Tibial artery (tissue), 4 donors: ENCODE measurements at places on chromosomes 3 and 15.

DNA sequence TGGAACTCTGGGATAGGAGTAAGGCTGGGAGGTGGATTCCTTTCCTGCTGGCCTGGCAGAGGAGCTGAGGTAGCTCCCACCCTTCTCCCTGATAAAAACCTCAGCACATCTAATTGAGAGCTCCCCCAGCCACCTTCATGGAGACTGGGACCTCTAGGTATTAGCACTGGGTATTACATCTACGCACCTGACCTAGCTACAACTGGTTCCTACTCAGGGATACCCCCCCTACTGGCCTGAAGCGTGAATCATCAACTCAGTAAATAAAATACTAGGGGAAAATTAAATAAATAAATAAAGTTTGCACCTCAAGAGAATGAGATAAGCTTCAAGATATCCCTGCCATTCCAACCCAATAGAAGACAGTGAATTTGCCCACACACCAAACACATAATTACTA, 140.4 kb downstream of the NEK10 start:
- DNase-seq, result no peak
- no peaks in the 10 kb centered on the region for H3K4me1 ChIP-seq
- H3K4me3 ChIP-seq, result no peak overlapping the region
- H3K27me3 ChIP-seq, result no peaks in the 10 kb centered on the region
- no peak overlapping the region for H3K27ac ChIP-seq

DNA sequence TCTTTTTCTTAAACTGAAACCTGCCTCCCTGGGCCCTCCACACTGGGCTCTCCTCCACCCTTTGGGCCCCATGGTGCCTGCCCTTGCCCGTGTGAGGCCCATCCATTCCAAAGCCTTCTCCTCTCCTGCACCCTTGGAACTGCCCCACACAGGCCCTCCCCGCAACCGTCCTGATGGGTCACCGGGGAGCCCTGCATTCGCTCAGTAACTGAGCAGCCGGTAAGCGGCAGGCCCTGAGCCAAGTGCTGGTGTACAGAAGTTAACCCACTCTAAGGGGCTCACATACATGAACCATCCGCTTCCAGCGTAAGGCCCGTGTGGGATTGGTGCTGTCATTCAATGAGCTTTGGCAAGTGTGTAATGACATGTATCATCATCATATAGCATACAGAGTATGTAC, 5.4 kb upstream of the LRRC15 start:
- no peaks in the 10 kb centered on the region for H3K36me3 ChIP-seq
- H3K27ac ChIP-seq, result no peak overlapping the region
- no peaks in the 10 kb centered on the region for H3K4me1 ChIP-seq
- no peak for DNase-seq
- no peaks in the 10 kb centered on the region for H3K27me3 ChIP-seq

DNA sequence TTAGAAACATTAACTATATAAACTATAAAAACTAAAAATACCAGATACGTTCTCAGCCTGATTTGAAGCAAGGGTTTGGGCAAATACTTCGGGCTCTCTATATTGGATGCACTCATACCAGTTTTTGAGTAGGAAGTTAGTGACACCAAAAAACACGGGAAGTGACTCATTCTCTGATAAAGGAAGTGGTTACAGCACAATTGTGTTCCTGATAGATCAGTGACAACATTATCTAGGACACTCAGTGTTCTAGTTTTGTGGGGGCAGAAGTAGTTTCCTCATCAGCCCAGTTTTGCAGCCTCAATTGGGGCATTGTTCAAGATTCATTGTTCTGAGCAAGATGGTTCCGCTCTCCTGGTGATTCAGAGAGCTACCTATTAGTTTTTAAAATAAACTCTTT, 469.6 kb upstream of the DPPA4 start:
- no peak for DNase-seq
- H3K36me3 ChIP-seq, result no peaks in the 10 kb centered on the region
- no peaks in the 10 kb centered on the region for H3K27me3 ChIP-seq
- H3K4me1 ChIP-seq, result no peaks in the 10 kb centered on the region
- no peak overlapping the region for H3K4me3 ChIP-seq

DNA sequence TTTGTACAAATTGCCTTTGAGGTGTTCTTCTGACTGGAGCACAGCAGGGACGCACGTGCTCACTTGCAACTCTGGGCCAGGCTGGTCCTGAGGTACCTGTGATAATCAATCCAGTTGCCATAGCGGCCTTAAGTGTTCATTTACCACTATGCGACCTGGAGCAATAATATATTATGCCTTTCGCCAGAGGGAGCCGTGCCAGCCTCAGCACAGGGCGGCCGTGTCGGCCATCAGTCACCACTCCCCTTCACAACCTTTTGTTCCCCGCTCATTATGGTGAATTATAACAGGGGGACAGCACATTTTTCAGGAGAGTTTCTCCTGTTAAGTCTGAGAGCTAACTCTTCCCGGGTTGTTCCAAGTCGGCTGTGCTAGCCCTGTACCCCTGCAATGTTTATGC, 289.7 kb downstream of the RORA start:
- no peak overlapping the region for H3K4me3 ChIP-seq
- H3K36me3 ChIP-seq, result no peaks in the 10 kb centered on the region
- no peaks in the 10 kb centered on the region for H3K27me3 ChIP-seq

- DNase-seq, result peak; percentile 45
- no peak overlapping the region for H3K4me3 ChIP-seq
Measured at GRCh38 chr15:55007561-55007960, 189.2 kb downstream of the RSL24D1 start.

GRCh38 chr3:46337911-46338310, 16.0 kb upstream of the CCR2 start:
- H3K27ac ChIP-seq, result no peak overlapping the region
- no peak overlapping the region for H3K4me3 ChIP-seq
- DNase-seq, result no peak
- no peaks in the 10 kb centered on the region for H3K36me3 ChIP-seq
- no peaks in the 10 kb centered on the region for H3K4me1 ChIP-seq
- H3K27me3 ChIP-seq, result no peaks in the 10 kb centered on the region

- H3K27ac ChIP-seq, result no peak overlapping the region
- no peak for DNase-seq
- no peaks in the 10 kb centered on the region for H3K27me3 ChIP-seq
- no peaks in the 10 kb centered on the region for H3K4me1 ChIP-seq
- no peak overlapping the region for H3K4me3 ChIP-seq
Measured at GRCh38 chr3:156424758-156425157, 130.2 kb downstream of the SSR3 start.

DNA sequence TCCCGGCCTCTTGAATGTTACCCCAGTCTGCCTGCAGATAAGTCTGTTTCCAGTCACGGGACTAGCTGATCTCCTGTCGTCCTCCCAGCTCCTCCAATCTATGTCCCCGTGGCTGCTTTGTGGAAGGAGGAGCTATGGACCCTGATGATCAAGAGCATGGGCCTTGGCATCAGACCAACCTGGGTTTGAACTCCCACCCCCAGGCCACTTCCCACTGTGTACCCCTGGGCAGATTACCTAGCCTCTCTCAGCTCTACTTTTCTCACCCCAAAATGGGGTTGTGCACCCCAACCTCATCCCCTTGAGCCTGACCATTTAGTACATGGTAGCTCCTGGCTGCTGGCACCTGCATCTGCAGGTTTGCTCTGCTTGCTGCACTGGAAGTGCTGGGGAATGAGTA, 55.8 kb downstream of the GASK1A start:
- H3K4me1 ChIP-seq, result no peaks in the 10 kb centered on the region
- no peak for DNase-seq
- peaks cover 7% of the 10 kb centered on the region for H3K36me3 ChIP-seq
- no peak overlapping the region for H3K27ac ChIP-seq

DNA sequence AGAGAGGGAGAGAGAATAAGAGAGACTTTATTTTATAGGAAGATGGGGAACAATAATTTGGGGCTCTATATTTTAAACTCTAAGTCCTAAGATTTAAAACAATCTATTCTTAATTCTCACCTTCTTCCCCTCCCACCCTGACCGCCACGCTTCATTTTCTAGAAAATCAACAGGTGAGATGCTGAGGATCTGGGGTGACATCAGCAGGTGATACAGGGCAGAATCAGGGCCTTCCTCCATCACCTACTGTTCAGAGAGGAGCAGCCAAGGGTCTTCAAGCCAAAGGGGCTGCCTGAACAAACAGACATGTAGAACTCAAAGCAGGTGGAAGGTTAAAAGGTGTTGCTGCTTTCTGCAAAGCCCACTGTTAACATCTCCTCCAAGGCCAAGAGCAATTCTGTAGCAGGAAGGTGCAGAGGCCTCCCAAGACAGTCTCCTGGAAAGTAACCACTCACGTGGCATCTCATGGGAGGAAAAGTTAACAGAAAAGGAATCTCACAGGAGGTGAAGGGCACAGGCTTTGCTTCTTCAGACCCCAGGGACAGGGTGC, 183.6 kb upstream of the TLE3 start:
- no peaks in the 10 kb centered on the region for H3K27me3 ChIP-seq
- no peaks in the 10 kb centered on the region for H3K36me3 ChIP-seq
- H3K4me3 ChIP-seq, result no peak overlapping the region
- H3K27ac ChIP-seq, result no peak overlapping the region
- peaks cover 2% of the 10 kb centered on the region for H3K4me1 ChIP-seq

DNA sequence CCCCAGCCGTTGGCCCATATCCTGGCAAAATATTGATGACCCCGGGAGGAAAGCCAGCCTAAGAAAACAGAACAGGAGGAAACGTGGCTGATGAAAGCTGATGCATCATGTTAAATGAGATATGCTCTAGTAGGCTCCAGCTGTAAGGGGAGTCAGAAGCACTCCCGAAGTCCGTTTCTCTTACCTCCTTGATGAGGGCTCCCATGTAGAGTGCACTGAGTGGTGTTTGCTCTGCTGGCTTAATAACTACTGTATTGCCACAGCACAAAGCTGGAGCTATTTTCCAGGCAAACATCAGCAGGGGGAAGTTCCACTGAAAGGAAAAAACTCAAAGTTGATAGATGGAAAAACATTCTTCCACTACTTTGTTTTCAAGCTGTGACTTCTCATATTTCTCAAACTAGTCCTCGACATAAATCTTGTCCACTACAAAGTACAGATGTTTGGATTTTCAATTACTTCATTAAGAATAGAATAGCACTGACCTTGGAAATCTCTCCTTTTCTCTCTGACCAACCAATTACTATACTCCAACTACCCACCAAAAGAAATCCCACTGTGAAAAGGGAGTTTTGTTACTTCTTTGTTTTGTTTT, 72.7 kb downstream of the ALDH1A2 start:
- no peaks in the 10 kb centered on the region for H3K36me3 ChIP-seq
- H3K27ac ChIP-seq, result no peak overlapping the region
- peaks cover 5% of the 10 kb centered on the region for H3K27me3 ChIP-seq
- no peak overlapping the region for H3K4me3 ChIP-seq
- H3K4me1 ChIP-seq, result no peaks in the 10 kb centered on the region

DNA sequence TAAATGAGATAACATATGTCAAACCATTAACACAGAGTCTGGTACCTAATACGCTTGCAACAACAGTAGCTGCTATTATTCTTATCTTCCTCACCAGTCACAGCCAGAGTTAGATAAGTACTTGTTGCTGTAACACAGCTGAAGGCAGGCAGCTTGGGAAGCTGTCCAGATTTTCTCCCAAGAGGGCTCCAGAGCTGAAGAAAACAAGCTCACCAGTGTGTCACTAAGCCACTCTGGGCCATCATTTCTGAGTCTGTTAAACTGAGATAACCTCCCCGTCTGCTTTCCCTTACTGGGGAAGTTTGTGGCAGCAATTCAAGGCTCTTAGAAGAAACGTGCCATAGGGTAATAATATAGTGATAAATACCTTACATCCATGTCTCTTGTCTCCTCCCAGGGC, 226.3 kb downstream of the TAFA4 start:
- peak; percentile 85 for DNase-seq
- H3K36me3 ChIP-seq, result no peaks in the 10 kb centered on the region
- peaks cover 49% of the 10 kb centered on the region for H3K4me1 ChIP-seq
- H3K27ac ChIP-seq, result peak overlapping the region; percentile 50
- H3K27me3 ChIP-seq, result no peaks in the 10 kb centered on the region

DNA sequence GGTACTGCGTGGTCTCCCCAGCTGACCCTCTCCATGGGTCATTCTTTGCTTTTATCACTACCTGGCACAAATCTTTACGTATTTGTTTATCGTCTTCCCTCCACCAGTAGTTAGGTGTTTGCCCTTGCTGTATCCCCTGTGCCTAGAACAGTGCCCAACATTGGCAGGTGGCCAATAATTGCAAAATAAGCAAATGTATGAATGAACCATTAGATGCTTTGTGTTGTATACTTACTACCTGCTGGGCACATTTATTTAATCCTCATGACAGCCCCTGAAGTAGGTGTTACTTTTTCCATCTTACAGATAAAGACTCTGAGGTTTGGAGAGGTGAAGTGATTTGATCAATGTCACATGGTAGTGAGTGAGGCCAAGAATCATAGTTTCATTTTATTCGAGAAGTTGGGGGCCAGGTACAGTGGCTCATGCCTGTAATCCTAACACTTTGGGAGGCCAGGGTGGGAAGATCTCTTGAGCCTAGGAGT, 2.0 kb upstream of the TWF2 start:
- H3K4me1 ChIP-seq, result peaks cover 30% of the 10 kb centered on the region
- H3K27me3 ChIP-seq, result no peaks in the 10 kb centered on the region
- no peak overlapping the region for H3K4me3 ChIP-seq
- H3K27ac ChIP-seq, result peak overlapping the region; percentile 80
- no peak for DNase-seq

DNA sequence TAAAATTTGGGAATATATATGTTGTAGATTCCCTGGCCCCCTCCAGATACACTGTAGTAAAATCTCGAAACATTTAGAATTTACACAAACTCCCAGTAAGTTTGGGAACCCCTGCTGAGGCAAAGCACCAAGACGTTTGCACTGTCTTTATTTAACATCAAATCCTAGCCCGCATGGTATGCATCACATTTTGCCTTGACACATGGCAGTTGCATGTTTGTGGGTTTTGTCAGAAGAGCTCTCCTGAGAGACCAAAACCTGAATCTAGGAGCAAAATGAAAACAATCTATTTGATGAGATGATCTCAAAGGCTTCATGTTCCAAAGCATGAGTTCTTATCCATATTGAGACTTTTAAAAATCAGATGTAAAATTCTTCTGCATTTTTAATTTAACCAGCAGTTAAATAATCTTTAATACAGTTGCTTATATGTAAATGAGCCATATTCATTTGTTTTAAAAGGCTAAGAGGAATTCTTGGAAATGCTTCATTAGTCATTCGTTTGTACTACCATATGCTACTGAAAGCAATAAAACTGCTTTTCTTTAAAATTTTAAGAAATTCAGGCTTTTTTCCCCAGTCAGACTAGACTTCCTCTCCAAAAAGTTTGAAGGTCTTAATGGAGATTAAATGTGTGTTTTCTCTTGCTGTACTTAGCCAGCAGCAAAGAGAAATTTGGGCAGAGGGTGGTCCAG, 105.2 kb upstream of the BOC start:
- H3K36me3 ChIP-seq, result no peaks in the 10 kb centered on the region
- no peak for DNase-seq
- H3K27me3 ChIP-seq, result no peaks in the 10 kb centered on the region
- H3K4me3 ChIP-seq, result no peak overlapping the region
- no peaks in the 10 kb centered on the region for H3K4me1 ChIP-seq
- no peak overlapping the region for H3K27ac ChIP-seq

GRCh38 chr15:81901319-81901718, 144.5 kb downstream of the MEX3B start:
- H3K27ac ChIP-seq, result no peak overlapping the region
- DNase-seq, result no peak
- H3K36me3 ChIP-seq, result no peaks in the 10 kb centered on the region
- H3K27me3 ChIP-seq, result no peaks in the 10 kb centered on the region

GRCh38 chr3:90092994-90093393, 985.6 kb downstream of the EPHA3 start:
- no peak for DNase-seq
- H3K4me1 ChIP-seq, result no peaks in the 10 kb centered on the region
- no peaks in the 10 kb centered on the region for H3K36me3 ChIP-seq
- H3K27me3 ChIP-seq, result no peaks in the 10 kb centered on the region
- H3K4me3 ChIP-seq, result no peak overlapping the region

GRCh38 chr3:194485468-194485880, 1.3 kb downstream of the ATP13A3 start:
- H3K27ac ChIP-seq, result peak overlapping the region; percentile 95
- H3K4me3 ChIP-seq, result peak overlapping the region; percentile 88
- no peaks in the 10 kb centered on the region for H3K27me3 ChIP-seq
- no peak for DNase-seq
- H3K36me3 ChIP-seq, result no peaks in the 10 kb centered on the region
